ENCODE measurements at places on chromosomes 5 and 9.

DNA sequence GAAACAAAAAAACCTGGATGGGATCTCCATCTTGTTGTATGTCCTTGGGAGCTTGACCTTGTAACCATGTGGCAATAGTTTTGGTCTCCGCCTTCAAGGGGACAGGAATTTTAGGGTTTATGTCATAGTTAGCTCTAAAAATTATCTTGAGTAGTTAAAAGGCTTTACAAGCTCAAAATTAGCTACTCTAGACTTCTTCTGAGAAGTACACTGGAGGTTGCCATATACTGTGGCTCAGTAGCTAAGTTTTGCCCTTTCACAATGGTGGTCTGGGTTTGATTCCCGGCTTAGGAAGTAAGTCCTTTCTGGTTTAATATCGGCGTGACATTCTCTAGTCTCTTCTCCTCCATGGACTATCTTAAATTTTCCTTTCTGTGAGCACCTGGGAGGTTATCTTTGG, 48.9 kb upstream of the DMAC1 start:
- DNase-seq = no peak

- no peak for DNase-seq
Measured at GRCh38 chr9:74512416-74512815, 15.3 kb downstream of the RORB start.

DNA sequence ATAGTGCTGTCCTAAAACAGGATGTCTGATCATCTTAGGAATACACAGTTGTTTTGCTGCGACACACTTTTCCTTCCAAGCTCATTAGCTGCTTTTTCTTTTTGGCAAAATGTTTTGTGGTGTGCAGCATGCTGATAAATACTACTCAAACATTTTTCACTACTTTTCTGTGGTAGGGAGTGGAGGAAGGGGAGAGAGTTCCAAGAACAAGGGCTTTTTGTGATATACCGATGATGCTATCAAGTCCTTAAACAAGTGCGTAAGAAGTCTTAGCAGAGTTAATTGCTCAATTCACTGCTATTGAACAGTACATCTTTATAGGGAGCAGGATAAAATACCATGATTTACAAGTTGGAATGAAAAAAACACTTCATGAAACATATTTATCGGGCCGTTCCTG, 23.6 kb upstream of the TEK start:
- DNase-seq = no peak

GRCh38 chr5:39224196-39224761, 4.9 kb upstream of the FYB1 start:
- no peak for DNase-seq

DNA sequence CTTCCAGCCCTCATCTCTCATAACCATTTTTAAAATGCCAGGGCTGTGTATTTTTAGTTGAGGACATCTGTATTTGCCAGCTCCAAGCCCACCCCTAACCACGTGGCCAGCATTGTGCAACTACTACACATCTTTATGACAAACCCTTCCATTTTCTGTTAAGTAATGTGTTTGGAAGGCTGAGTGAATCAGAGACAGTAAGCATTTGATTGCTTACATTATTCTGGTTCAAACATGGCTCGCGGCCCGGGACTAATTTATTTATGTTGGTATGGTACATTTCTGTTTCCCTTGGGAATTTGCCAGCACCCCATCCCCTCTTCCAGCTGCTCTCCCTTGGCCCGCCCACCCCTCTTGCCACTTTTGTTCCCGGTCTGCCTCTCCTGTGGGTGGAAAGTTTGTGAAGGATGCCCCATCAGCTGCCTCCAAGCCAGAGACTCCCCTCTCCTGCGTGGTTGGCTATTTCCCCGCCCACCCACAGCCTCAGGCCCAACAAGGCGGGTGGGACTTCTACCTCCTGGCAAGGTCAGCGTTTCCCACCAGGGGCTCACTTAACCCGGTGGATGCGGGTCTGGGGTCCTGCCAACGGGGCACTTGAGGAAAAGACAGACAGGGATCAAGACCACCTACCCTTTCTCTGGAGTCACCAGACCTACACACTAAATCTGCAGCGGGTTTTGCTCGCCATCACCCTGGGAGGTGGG, 162.2 kb downstream of the HSD17B3 start:
- no peak for DNase-seq

DNA sequence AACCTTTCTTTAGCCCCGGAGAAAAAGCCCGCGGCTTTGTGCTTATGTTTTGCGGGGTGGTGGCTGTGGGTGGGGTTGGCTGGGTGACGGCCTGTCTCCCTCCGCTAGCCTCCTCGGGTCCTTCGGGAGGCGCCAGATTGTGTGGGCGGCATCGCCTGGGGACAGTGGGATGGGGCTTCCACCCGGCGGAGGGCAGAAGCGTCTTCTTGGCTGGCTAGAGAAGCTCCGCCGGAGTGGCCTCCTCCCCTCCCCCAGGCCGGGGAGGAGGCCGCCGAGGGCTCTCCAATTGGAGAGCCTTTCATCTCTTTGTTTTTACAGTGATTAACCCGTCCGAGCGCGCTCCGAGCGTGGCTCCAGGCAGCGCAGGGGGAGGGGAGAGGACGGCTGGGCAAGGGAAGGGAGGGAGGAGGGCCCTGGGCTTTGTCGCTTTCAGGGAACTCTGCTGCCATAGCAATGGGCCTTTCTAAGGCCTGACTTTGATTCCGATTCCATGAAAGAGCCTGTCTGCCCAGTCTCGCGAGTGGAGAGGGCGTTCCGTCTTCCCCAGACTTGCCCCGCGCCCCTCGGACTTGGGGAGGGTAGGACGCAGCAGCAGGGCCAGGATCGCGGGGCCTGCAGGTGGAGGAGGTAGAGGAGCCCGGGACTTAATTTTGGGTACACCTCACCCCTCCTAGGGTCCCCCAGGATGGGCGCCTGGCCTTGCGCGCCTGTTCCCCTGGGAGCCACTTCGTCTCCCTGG, 36.7 kb upstream of the TIFAB start:
- no peak for DNase-seq

DNA sequence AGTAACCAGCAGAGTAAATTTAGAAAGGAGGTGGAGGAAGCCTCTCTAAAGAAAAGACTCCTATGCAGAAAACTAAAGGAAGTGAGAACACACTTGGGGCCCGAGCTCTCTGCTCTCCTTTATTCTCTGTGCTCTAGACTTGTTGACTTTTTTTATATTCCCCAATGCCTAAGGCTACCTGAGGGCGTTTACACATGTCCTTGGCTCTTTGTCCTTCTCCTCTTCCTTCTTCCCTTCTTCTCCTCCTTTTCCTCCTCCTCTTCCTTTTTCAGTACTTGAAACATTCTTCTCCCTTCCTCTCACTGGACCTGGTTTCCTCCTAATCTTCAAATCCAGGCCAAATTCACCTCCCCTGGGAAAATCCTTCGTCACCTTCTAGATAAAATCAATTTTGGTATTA, 256.4 kb upstream of the TRPC7 start:
- no peak for DNase-seq

DNA sequence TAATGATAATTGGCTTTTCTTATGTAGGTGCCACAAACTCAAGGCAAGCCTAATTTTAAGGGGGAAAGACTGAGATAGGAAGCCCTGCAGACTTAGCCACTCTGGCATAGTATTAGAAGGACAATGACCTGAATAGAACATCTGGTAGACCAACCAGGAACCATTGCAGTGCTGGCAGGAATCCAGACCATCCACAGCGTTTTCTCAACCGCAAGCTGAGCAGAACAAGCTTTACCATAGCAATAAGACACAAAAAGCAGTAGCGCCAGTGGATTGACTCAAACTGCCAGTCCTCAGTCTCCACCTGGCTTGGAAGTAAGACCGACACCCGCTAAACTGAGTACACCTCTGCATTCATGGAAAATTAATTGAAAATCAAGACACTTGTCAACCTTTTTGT, 141.3 kb upstream of the LPAR1 start:
- no peak for DNase-seq

DNA sequence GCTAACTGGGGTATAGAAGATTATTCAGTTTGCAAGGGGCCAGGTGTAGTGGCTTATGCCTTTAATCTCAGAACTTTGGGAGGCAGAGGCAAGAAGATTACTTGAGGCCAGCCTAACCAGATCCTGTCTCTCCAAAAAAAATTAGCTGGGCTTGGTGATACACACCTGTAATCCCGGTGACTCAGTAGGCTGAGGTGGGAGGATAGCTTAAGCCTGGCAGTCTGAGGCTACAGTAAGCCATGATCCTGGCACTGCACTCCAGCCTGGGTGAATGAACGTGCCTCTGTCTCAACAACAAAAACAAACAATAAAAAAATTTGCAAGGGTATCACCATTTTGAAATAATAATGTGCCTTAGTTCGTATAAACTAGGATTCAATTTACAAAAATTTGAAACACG, 51.3 kb downstream of the BAAT start:
- DNase-seq = no peak

- no peak for DNase-seq
Measured at GRCh38 chr9:90308691-90309090, 333.9 kb downstream of the DIRAS2 start.

- no peak for DNase-seq
Measured at GRCh38 chr9:34197756-34198711, 19.2 kb downstream of the UBAP1 start.

DNA sequence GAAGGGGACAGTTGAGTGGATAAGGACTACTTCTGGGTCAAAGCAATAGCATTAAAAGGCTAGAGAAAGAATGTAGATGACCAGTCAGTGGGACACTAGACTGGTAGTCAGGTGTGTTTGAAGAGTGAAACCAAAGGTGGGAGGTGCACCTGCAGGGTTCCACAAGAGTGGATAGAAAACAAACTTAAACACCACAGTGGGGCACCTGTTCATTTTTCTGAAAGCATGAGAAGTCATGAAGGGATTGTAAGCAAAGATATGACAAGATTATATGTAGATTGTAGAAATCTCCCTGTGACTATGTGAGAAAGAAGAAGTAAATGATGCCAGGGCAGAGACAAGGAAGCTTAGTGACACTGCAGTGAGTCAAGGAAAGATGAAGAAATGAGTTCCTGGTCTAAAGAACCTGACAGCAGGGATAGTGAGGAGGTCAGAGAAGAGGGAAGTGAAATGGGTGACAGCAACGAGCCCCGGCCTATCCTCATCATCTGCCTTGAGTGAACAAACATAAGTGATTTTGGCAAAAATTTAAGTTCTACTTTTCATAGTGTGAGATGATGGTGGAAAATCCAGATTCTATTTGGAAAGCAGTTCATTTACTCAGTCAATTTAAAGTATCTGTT, 296.9 kb downstream of the TLE4 start:
- DNase-seq = no peak

DNA sequence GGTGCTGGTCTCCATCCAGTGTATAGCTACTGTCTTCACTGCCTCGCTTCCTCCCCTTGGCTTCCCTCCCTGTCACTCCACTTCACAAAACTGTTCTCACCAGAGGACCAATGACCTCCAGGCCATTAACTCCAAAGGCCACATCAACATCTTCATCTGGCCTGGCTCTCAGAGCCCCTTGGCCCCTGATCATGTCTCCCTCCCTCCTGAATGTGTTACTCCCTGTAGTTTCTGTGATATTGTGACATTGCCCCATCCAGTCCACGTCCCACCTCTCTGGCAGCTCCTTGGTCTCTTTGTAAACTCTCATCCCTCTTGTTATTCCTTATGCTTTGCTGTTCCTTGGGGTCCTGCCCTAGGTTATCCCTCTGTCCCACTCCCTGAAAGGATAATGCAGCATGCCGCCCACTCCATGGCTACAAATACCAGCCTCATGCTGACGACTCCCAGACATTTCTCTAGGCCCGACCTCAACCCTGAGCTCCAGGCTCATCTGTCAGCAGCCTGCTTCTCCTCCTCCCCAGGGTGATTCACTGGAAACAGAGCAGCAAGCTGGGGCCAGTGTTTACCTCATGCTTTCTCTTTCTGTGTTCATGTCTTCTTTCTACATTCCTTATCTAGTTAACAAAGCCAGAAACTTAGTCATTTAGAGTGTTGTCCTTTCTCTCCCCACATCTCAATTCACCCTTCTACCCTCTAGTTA, 312.2 kb downstream of the SPOCK1 start:
- no peak for DNase-seq

DNA sequence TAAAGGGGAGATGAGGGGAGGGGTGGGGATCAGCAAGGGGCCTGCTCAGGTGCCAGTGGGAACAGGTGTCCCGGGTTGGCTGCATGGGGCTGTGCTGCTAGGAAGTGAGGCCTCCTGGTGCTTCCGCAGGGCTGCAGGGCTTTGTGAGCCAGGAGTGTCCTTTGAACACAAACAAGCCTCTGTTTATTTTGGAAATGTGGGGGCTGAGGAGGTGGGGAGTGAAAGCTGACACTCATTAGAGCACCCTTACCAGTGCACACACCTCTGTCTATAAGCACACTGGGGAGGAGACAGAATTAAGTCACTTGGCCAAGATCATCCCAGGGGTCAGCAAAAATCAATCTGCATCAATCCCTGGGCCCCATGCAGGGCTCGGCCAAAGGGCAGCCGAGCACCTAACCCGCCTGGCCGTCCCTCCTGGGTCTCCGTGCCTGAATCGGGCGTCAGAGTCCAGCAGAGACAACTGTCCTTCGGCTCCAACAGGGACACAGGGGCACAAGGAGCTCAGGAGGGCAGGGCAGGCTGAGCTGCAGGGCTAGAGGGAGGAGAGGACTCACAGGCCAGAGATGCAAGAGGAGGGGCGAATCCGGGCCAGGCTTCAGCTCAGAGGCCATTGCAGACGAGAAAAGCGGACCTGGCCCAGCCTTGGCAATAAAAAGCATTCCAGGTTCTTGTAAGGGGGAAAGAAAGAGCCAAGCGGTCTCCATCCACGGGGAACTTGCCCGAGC, 99.8 kb downstream of the VAV2 start:
- DNase-seq = no peak

- no peak for DNase-seq
Measured at GRCh38 chr5:172502969-172503368, 48.6 kb upstream of the SH3PXD2B start.

DNA sequence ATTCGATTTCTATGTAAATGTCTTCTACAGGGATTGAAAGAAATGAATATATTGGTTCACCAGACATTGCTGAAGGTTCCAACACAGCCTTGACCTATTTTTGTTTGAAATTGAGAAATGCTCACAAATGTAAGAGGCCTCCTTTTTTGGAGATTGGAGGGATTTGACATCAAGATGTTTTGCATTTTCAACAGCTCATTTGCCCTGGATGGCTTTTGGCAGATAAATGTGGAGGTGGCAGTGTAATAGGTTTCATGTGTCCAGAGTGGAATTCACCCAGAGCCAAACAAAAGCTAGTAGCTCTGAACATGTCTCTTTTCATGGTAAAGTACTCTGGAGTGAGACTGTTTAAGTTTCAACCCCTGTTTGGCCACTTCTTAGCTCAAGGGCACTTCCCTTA, 77.3 kb downstream of the PALM2AKAP2 start:
- DNase-seq = no peak

DNA sequence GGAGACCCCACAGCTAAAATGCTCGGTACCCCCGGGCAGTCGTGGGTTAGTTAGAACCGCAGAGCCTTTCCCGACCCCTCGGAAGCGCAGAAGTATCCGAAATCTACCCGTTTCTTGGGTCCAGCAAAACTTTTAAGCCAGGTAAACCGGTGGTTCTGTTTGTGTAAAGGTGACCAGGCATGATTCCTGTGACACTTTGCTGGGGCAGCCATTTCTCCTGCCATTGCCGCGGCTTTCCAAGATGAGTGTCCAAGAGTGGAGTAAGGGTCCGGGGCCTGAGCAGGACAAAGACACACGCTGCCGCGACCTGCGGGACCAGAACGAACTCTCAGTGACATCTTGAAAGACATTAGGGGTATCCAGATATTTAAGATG, 655 bp downstream of the MARVELD2 start:
- DNase-seq = no peak

GRCh38 chr9:124074746-124075145, 63.2 kb downstream of the LHX2 start:
- no peak for DNase-seq

- peak; percentile 28 for DNase-seq
Measured at GRCh38 chr9:130172161-130172857, at the start of gene NCS1. Gene NCS1, plus strand, starts transcription at chr9:130172404. Its CDS starts 260 bp downstream, at chr9:130172664.
